Kasumi-1 (cell line): ENCODE measurements at places on chromosomes 13 and 19.

DNA sequence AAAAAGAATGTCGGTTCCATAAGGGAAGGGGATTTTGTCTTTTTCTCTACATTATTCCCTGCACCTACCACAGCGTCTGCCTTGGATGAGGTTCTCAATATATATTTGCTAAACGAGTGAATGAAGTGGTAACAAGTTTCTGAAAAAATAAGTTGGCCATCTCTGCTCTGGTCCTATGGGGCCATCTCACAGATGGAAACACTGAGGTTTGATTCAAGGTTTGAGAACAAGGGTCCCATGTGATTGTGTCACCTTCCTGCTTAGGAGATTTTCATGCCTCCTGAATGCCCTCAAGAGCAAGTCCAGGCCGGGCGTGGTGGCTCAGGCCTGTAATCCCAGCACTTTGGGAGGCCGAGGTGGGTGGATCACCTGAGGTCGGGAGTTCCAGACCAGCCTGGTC is 3.2 kb downstream of the MYPOP start:
- no peak for DNase-seq

DNA sequence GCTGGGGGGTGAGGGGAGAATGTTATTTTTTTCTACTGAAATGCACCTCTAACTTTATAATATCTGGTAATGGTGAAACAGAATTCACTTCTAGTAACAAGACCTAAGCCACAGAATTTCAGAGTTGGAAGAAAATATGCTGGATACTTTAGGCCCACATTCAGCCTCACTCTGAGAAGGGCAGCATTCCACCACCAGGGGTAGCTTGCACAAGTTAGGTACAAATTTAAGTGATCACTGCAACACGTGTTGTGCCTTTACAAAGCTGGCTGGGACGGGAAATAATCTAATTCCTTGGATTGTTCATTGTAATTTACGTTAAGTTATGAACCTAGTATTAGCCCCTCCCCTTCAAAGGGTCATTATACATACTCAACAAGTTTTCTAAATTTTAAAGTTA is 192.3 kb downstream of the RGCC start:
- DNase-seq = peak; percentile 17

DNA sequence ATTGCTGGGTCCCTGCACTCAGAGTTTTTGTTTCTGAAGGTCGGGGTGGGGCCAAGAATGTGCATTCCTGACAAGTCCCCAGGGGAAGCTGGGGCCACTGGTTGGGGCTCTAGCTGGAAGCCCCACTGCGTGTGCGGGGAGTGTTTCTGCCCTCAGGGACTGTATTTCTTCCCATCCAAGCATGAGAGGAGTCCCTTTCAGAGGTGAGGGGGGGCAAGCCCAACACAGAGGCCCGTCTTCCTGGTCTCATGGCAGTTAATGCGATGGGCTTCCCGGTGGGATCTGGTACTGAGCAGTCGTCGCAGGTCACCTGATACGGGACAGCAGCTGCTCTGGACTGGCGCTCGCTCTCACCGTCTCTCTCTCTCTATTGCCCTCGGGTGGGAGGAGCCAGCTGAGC is 50.4 kb downstream of the GPR12 start:
- no peak for DNase-seq

DNA sequence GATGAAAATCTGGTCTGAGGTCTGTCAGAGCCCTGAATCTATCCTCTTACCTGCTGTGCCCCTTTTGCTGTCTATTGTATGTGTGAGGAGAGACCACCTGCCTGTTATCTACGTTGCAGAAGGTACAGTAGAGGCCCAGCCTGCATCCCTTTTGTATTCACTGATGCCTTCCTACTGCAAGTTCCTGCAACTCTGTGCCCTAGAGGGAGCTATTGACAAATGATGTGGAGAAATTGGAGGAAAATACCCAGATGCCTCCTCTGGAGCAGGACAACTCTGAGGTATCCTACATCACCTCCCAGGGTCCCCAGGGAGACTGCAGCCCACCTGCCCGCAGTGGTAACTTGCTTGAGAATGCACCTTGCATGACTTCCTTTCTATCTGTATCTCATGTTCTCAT is 33.7 kb downstream of the SIAH3 start:
- peak; percentile 40 for DNase-seq

DNA sequence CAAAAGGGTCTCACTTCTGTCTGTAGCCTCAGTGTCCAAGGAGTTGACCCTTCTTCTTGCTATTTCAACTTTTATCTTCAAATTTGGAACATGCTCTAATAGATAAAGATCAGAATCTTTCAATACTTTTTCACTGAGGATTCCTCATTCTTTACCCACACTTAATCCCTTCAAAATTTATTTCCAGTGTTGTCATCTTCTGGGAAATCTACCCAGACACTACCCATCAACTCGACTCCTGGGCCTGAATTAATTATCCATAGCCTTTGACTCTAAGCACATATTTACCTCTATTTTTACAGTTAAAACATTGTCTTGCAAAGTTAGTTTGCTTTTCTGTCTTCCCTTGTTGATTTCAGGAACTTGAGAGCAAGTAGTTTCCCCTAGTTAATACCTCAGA is 1022.5 kb downstream of the PCDH9 start:
- DNase-seq = no peak

DNA sequence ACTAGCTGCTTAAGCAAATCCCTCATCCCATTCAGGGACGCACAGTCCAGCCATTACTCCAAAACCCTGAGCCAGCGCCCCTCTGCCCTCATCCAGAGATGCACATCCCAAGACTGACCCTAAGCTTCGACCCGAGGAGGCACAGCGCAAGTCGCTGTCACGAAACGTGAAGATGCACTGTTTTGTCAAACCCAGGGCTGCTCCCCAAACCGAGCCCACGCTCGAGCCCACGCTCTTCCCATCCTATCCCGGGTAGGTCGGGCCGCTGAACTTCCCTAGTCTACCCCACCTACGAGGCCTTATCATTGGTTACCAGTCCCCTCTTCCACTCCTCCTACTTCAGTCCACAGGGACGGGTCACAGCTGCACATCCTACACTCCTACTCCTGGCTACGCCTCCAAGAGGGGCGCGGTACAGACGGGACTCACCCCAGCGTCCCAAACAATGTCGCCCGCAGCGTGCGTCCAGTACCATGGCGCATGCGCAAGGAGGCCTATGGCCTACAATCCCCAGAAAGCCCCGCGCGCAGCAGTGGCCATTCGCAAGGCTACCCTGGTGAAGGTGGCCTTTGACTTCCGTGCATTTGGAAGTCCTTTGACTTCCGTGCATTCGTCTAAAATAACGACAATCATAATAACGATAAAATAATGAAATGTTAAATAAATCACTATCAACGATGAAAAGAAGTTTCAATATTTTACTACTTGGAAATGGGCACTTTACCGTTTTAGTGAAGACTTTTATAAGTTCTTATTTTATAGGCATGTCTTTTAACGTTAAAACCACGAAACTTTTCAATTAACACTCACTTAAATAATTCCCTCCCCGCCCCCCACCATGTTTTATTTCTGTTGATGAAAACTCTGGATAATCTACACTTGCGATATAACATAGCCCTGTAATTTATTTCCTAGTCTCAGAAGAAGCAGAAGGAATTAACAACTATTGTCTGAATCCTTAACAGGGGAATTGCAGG is at the start of gene ZNF285:
ZNF285 (minus strand) TSS at position 470 of the 977 bp plus-strand sequence. CDS start 4,395 bp downstream, outside the sequence.
- no peak for DNase-seq

- no peak for DNase-seq
Measured at GRCh38 chr13:111410232-111411021, 90.0 kb downstream of the TEX29 start.

DNA sequence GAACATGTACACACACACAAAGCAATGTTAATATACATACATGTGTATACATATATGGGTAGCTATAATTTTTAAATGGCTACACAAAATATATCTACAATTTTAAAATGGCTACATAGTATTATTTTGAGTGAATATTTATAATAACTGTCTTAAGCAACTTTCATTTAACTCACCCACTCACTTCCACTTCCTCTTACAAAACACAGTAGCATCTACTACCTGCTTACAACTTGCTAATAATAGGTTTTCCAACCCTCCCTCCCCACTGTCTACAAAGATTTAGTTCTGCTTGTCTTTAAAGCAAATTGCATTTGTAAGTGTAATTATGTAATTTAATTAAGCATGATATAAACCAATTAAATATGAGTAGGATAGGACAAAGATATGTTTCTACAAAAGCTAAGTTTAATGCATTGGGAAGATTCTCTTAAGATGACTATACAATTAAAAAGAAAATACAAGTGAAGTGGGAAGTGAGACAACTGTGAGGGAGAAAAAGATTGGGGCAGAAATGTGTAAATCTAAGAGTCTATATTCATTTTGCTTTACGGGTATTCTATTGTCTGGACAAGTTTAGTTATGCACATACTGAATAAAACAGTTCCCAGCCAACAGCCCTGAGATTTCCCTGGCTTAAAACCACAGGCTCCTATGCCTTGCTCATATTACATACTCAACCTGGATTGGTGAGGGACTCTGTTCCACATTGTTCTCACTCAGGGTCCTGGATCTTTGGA is 583.1 kb downstream of the EFNB2 start:
- no peak for DNase-seq

- DNase-seq = no peak
Measured at GRCh38 chr13:51557875-51558612, 26.2 kb upstream of the WDFY2 start.

DNA sequence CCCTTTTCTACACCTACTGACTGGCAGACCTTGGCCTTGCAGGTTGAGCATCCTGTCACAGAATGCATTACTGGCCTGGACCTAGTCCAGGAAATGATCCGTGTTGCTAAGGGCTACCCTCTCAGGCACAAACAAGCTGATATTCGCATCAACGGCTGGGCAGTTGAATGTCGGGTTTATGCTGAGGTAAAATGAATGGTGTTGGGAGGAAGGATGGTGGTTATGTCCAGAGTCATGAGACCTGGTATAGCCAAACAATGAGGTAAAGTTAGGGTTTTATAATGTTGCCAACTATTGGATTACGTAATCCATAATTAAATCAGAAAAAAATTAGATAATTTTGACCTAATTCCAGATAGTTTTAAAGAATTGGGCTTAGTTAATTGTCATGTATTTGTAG is 212.5 kb downstream of the PCCA start:
- no peak for DNase-seq

DNA sequence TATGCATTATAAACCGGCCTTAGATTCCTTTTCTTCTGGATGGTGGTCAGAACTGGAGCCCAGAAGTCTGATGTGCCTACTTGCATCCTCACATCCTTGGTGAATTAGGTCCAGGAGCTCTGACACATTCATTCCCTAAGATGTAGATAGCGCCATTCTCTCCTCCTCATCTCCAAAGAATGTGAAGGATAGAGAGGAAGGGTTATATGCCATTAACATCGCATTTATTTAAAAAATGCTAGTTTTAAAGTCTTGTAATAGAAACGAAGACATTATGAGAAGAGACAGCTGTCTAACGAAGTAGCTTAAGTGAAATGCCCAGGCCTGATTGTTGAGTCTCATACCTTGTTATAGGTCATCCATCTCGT is 9.7 kb downstream of the MBNL2 start:
- no peak for DNase-seq

DNA sequence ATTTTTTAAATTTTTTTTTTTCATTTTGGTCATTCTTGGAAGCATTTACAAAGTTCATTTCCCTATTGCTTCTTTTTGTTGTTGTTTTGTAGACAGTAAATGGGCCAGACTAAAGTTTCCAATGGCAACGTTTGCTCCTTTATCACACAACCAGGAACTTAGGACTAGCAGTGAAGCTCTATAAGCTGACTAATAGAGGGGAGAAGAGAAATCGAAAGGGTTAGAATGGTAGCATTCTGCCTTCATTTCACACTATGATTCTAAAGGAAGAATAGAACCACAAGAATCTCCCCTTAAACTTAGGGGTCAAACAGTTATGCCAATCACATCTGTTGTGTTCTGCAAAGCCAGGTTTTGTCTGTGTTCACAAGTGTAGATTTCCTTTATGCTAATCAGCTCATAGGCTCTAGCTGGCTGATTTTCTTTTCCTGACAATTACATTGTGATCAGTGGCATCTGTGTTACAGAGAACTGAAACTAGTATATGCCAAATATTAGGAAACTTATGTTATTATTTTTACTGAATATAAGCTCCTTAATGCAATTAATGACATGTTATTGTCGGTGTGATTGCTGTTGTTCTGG is 467.3 kb downstream of the DACH1 start:
- no peak for DNase-seq

DNA sequence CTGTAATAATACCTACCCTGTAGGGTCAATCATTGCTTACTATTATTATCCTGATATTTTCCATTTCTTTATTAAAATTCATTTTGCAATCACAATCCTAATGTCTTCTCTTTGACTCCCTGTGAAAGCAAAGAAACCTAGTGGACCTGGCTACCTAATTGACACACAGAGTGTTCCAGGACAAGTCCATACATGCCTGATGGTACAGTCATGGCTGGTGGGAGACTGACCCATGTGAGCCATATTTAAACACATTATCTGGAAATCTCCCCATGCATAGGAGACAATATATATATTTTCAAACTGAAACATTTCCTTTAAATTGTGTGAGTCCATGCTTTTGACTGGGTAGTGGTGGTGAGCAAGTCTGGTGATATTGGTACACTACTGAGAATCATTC is 230.6 kb upstream of the DACH1 start:
- DNase-seq = no peak

- DNase-seq = peak; percentile 5
Measured at GRCh38 chr13:24630851-24631620, 49.2 kb upstream of the ATP12A start.

GRCh38 chr19:3192228-3192635 is 6.5 kb downstream of the NCLN start:
- DNase-seq = no peak

- DNase-seq = no peak
Measured at GRCh38 chr19:28472843-28473242, 740.1 kb downstream of the UQCRFS1 start.

DNA sequence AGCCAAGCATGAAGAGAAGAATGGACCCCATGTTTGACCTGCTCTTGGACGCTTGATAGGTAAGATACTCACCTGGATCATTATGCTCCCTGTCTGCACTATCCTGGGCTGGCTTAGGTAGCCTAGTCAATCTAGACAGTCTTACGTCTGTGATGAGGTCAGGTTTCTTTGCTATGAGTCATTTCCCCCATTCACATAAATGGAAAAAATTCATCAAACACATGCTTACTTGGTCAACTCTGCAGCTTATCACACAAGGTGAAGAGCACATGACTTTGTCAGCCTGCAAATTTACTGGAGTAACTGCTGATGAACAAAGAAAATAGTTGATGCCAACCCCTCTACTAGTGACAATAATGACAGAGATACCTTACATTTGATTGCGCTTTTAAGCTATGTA is 170.0 kb downstream of the NUFIP1 start:
- no peak for DNase-seq

- DNase-seq = no peak
Measured at GRCh38 chr19:10983026-10983425, 22.2 kb downstream of the SMARCA4 start.
